Activated CD4-positive, alpha-beta memory T cell treated with anti-CD3 and anti-CD28 coated beads for 36 hours (primary cell): ENCODE measurements at places on chromosomes 5 and 9.

DNA sequence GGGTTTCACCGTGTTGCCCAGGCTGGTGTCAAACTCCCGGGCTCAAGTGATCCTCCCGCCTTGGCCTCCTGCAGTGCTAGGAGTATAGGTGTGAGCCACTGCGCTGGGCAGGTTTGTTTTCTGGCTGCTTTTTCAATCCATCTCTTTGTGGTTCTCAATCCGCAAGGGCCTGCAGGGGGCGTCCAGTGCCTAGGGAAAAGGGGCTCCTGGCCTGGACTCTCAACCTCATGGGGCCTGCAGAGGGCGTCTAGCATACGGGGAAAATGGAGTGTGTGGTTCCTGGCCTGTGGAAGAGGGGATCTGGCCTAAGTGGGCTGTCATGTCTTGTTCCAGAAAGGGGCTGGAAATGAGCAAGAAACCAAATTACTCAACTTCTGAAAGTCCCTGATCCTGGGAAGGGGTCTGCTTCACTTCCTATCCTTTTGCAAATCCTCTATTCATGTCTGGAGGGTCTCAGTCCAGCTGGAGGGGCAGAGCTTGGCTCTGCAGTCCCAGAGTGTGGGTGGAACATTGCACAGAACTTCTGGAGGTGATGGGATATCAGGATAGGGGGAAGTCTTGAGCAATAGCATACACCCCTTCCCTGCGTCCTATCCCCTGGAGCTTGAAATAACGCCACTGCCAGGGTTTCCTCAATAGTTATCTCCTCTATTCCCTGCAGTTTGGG, 12.7 kb upstream of the CCL27 start:
- peak; percentile 74 for DNase-seq

DNA sequence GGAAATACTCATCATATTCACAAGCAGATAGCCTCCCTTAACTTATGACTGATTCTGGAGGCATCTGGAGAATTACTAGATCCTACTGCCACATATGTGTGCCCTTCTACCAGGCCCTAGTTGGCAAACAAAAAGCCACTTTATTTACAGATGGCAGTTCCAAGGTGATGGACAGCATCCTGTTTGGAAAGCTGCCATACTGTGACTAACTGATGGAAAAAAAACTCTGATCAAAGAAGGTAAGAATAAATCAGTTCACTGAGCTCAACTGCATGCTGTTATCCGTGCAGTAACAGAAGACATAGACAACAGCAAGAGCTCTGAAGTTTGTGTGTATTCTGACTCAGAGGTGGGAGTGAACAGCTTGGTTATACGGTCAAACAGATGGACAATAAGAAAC, 279.8 kb upstream of the POU5F2 start:
- no peak for DNase-seq

DNA sequence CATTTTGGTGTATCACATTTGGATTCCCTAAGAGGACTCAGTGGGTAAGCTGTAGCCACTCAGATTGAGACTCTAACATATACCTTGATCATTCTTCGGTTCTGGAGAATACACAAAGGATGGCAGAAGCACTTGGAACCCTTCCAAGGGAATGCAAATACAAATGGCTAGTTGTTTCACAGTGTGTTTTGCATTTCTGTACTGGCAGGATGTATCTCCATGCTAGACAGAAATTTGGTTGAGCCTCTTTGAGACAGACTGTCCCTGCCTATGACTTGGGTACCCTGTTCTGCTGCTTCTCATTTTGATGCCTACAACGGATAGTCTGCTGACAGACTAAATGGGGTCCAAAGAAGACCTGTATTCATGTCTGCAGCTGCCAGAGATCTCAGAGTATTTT, 273.5 kb downstream of the TMEM38B start:
- DNase-seq, result no peak

DNA sequence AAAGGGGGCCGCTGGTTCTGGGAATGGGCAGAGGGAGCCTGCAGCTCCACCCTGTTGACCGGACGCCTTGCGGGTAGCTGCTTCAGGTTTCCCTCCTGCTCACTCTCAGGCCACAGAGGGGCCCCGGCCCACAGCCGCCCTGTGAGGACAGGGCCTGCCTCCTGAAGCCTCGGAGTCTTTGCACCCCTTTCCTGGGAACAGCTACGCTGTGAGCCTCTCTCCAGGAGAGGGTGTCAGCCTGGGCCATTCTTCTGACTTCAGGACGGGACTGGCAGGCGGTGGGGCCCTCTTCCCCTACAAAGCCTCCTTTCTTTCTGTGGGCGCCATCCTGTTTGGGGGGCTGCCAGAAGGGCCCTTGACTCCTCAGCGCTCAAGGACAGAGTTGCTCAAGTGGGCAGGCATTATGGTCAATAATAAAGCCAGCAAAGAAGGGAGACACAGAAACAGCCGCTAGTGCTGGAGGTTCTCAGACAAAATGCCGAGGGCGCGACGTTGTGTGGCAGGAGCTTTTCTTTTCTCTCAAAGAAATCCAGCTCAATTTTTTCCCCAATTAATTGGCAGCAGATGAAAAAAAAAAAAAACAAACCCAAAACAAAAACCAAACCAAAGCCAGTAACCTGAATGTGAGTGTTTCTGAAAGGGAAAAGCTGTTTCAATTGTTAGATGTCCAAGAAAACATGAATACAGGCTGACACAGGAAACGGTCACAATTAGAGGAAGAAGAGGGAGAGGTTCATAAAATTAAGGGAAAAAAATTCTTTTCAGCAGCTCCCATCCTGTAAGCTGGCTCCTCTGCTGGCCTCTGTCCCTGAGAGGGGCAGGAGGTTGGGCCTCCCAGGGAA, 12.8 kb upstream of the SLC25A51 start:
- no peak for DNase-seq

- DNase-seq, result no peak
Observed at GRCh38 chr5:6659941-6660684, 26.9 kb downstream of the SRD5A1 start.

DNA sequence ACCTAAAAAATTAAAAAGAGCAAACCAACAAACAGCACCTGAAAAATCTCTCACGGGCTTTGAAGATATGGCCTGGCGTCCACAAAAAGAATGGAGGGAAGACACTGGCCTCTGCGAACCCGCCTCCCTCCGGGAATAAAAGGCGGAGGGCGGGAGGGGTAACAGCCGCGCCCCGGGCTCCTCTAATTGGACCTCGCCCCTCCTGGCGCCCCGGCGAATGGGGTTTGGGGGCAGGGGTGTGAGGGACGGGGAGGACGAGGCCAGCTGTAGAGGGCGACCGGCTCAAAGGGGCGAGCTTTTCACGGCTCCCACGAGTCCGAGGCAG, 753 bp downstream of the FANCC start:
- DNase-seq, result no peak

- peak; percentile 5 for DNase-seq
Observed at GRCh38 chr9:129316281-129317030, 138.4 kb upstream of the IER5L start.

- DNase-seq, result peak; percentile 42
Observed at GRCh38 chr5:72956324-72957140, 691 bp downstream of the FCHO2 start.

- DNase-seq, result no peak
Observed at GRCh38 chr5:14908172-14908571, 36.6 kb upstream of the ANKH start.

- DNase-seq, result peak; percentile 39
Observed at GRCh38 chr9:72477930-72478518, 43.4 kb upstream of the TMC1 start.

DNA sequence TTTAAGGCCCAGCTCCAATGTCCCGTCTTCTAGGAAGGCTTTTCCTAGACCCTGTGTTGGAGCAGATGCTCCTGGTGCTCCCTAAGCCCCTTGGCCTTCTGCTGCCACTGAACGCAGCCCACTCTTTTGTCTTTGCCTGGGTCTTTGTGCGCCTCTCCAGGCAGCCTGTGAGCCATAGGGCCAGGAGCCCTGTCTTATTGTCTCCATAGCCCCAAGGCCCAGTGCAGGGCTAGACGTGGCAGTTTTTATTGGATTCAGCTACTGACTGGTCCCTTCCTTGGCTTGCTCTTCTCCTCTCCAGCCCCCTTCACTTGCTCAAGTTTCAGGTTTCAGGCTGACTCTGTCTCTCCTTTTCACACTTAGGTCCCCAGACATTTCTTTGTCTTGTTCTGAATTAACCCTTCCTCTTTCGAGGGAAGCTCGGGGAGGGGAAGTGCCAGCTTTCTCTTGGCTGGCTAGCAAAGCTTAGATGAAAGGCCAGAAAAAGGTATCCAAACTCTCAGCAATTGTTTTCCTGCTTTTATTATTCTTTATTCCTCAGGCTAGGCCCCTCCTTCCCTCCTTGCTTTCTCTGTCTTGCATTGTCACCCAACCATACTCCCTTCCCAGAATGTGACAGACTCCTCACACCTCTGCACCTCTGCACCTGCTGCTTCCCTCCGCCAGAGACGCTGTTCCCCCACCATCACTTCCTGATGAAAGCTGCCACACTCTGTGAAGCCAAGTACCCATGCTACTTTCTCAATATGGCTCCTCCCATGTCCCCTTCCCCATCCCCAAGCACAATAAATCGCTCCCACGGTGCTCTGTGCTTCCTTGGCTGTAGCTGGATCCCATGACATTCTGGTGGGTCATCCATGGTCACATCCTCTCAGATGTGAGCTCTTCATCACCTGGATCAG, 101.6 kb upstream of the CPEB4 start:
- DNase-seq, result no peak

DNA sequence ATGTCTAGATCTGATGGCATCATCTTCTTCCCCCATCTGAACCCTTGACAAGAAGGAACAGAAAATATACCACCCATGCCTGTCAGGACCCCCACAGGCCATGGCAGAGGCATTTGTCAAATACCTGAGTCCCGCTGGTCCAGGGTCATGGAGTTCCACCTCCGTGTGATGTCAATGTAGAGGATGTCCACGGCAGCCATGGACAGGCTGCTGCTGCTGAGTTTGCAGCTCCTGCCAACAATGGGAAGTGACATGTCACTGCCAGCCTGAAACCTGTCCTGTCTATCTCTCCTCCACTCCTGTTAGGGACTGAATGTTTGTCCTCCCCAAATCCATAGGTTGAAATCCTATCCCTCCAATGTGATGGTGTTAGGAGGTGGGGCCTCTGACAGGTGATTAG, 208.8 kb downstream of the DAB2IP start:
- no peak for DNase-seq

DNA sequence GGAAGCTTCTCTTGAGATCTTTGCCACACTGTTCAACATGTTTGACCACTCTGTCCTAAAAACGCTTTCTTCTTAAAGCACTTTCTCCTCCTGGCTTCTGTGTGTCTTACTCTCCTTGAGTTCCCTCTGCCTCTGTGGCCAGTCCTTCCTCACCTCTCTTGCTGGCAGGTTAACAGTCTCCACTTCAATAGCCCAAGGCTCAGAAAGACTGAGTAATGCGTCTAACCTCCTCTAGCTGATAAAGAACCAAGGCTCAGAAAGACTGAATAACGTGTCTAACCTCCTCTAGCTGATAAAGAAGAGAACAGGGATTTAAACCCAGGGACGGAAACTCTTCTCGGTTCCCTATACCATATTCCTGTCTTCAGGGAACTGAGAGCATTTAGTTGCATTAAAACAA, 205.2 kb downstream of the AOPEP start:
- no peak for DNase-seq

DNA sequence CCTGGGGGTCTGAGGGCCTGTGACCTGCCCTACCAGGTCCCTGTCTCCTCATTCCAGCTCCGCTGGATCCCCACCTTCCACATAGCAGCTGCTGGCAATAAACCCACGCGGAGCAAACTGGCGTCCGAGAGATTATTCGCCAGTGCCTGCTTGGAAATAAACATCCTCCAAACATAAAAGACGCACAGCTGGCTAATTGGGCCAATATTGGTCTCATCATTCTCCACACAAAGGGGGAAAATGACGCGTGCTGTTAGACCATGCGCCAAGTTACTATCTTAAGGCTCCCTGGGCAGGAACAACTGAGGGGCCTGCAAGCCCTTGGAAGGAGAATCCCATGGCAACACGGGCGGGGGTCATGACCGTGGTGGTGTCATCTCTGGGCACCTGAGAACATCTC, 73.3 kb upstream of the SARDH start:
- no peak for DNase-seq

DNA sequence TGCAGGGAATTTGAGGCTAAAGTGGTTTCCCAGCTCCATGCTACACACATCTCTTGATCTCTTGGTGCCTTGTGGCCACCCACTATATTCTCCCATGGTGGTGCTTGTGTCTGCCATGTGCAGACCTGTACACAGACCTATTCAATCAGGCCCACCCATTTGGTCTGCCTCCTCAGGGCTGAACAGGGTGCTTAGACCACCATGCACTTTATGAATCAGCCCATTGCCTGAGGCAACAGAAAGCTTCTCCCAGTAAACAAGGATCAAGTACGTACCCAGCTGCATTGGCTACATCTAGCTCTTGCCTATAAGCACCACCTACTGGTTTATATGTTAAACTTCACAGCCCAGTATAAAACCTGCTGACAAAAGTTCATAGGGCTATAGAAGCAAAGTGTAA, 664.3 kb upstream of the EDIL3 start:
- no peak for DNase-seq
